ENCODE measurements at places on chromosomes 16 and 17.

DNA sequence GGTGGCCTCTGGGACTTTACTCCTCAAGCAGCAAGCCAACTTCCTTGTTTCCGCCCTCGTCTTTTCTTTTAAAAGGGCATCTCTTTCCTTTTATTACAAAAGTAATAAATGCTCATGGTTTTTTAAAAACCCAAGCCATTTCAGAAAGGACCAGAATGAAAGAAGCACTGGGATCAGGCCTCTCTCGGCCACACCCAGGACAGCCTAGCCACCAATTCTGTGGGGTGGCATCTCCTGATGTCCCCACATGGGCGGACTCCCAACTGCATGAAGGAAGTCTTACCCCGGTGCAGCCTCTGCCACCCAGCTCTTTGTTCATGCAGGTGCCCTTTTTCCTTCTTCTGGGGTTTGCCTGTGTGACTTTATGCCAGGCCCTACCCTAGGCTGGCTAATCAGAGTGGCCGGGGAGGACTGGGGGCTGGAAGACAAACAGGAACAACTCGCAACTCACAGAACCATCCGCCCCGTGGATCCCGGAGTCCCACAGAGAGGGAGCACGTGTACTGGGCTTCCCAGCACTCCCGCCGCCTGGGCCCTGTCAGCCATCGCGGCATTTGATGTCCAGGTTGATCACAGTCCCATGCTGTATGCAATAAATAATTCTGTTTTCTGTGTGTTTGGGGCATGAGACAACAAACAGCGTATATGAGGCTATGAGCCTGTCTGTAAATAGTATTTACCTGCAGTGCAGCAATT lies 2.6 kb upstream of the RASD1 start:
- no peak for DNase-seq

DNA sequence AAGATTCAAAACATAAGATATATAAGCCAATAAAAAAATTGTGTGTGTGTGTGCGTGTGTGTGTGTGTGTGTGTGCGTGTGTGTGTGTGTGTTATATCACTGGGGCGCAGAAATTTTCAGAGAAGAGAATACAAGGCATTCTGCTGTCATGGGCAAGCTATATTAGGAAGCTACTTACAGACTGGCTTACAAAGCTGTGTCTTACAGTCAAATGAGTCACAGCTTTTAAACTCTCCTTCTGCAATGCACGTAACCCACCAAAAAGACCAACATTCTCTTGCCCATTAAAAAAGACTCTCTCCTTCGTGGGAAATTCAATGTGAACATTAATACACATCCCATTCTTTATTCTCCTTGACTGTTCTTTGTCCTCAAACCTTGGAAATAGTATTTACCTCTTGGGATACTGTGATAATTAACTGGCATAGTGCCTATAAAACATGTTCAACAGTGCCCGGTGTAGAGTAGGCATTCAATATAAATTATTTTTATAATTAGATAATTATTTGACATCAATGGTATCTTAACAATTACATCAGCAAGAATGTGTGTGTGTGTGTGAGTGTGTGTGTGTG lies 860.4 kb upstream of the SOX9 start:
- no peak for DNase-seq

DNA sequence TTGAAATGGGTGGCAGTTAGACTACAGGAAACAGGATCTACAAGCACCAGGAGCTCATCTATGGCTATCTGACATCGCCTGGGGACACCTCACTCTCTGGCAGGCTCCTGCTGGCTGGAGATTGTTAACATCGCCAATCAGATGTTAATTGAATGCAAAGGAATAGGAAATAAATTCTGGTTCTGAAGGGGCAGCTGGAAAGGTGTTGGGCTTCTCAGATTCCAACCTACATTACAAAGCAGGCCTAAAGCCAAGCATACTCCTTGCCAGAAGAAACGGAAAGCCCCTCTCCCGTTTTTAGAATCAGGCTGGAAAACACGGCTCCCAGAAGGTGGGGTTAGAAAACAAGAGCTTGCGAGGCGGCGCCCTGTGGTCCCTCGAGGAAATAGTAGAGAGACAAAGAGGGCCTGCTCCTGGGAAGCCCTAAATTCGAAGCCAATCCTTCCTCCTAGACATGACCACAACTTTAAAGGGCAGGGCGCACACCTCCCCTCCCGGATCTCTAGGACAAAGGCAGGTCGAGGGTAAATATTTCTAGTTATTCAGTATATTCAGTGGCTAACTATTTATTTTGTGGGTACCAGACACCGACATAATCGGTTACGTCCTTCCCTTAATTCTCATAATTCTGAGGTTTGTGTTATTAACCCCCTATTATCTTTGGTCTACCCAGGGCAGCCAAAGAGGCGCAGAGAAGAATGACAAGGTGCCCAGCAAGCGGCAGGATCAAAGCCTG lies 763 bp upstream of the TOM1L1 start:
- DNase-seq, result no peak

- DNase-seq, result no peak
Measured at GRCh38 chr16:57304169-57305061, 19.9 kb upstream of the PLLP start.

GRCh38 chr17:34465789-34466188 lies 102.8 kb upstream of the CCL1 start:
- no peak for DNase-seq

- no peak for DNase-seq
Measured at GRCh38 chr17:44352828-44353671, 7.9 kb downstream of the GRN start.

GRCh38 chr17:542943-543342 lies 171.7 kb downstream of the VPS53 start:
- no peak for DNase-seq

DNA sequence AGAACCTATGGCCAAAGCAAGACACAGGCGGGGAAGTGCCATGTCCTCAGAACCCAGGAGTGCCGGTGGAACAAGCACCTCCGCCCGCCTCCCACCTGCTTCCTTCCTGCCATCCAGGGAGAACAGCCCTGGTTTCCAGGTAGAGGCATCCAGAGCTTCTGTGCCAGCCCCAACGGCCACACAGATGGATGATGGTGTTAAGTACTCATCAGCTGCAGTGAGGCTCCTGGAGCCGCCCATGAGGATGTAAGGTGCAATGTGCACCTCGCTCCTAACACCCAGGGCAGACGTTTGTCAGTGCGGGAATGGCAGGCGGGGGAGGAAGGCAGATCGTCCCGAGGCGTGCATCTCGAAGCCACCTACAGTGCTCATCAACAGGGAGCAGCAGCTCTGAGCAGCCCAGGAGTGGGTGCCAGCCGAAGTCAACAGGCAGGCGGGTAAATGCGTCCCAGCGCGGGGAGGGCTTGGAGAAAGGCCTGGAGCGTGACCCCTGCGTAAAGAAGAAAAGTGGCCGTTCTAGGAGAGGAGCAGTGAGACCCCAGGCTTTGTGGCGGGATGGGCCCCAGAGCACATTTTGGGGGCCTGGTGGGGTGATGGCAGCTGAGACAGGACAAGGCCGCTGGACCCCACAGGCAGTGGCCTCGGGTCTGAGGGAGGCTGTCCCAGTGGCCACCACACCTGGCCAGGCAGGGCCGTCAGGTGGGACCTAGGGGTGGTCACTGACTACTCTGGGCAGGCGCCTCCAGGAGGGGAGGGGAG lies 46.1 kb upstream of the ACSF3 start:
- DNase-seq, result no peak

GRCh38 chr17:17696882-17697633 lies 15.8 kb downstream of the RAI1 start:
- no peak for DNase-seq

GRCh38 chr17:21452377-21453143 lies 76.4 kb downstream of the KCNJ12 start:
- DNase-seq, result peak; percentile 36

GRCh38 chr16:58638148-58639036 lies 8.8 kb upstream of the CNOT1 start:
- no peak for DNase-seq

DNA sequence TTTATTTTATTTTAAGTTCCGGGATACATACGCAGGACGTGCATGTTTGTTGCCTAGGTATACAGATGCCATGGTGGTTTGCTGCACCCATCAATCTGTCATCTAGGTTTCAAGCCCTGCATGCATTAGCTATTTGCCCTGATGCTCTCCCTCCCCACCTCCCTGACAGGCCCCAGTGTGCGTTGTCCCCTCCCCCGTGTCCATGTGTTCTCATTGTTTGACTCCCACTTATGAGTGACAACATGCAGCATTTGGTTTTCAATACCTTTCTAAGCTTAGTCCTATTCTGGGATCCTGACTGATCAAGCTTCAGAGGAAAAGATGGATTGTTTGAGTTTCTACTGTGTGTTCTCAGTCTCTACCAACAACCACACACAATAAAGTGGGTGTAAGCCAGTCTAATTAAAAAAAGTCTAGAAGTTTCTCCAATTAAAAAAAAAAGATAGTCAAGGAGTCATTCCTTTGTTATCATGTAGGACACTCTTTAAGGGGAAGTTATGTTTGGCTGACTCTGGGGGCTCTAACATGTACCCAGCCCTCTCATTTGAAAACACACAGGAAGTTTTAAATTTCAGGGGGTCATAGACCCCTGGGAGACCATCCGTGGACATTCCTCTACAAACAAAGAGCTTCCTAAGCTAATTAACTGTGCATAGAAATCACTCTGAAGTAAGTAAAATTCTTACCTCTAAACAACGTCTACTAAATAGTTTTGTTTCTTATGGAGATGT lies 66.3 kb upstream of the ADAMTS18 start:
- no peak for DNase-seq

- DNase-seq, result no peak
Measured at GRCh38 chr17:41678411-41678906, 10.2 kb upstream of the EIF1 start.

DNA sequence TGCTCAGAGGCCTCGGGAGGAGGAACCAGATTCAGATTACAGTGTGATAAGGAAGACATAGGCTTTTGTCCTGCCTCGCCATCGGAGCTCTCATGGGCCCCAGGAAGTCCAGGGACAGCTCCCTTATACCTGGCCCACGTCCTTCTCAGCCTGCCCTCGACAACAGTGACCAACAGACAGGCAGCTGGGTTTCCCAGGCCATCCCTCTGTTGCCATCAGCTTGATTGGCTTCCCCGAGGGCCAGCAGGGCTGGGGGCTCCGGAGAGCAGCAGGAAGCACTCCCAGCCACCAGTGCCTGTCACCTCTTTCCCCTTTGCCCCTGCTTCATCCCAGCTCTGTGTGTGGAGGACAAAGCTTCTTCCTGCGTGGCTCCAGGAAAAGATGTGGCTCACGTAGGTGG lies 17.6 kb downstream of the CD300A start:
- DNase-seq, result no peak

- no peak for DNase-seq
Measured at GRCh38 chr17:80053102-80053501, 16.7 kb downstream of the CCDC40 start.

- no peak for DNase-seq
Measured at GRCh38 chr17:67813803-67814180, 11.5 kb upstream of the BPTF start.

- no peak for DNase-seq
Measured at GRCh38 chr16:70601576-70602575, 44.5 kb upstream of the IL34 start.

GRCh38 chr16:56576585-56577299 lies 11.9 kb downstream of the MT4 start:
- DNase-seq, result peak; percentile 88
